ENCODE measurements at places on chromosomes 13 and 19.

GRCh38 chr19:50794074-50794875, 4.1 kb downstream of the ACP4 start:
- DNase-seq: no peak

GRCh38 chr19:782185-782877, 14.9 kb upstream of the PTBP1 start:
- peak; percentile 58 for DNase-seq

DNA sequence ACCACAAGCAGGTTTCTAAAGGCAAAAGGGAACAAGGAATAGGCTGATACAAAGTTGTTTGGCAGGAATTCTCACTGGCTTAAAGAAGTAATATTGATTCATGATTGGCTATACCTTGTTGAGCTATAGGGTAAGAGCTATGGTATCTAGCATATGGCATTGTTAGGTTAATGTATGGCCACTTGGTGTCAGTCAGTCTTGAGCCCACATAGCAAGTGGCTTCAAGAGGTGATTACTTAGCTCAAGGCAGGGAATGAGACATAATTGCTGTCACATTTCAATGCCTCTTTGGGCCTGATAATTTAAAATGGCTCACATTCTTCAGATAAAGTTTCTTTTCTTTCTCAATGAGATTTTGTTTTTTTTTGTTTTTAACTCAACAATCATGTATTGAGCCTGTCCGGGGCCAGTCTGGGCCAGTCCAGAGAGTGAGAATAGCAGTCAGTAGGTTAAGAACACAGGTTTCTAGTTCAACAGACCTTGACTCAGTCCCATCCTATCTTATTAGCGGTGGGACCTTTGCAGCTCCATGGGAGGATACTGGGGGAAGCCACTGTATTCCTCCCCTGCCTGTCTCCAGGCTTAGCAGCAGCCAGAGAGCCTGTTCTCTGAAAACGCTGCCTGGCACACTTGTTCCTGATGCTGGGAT, 45.8 kb upstream of the RCBTB2 start:
- DNase-seq: no peak

GRCh38 chr19:42066075-42066754, 3.8 kb downstream of the GRIK5 start:
- DNase-seq: peak; percentile 72

- DNase-seq: no peak
Observed at GRCh38 chr19:3358689-3359014, 7.7 kb upstream of the NFIC start.

GRCh38 chr19:17794731-17795494, at the start of gene B3GNT3:
Gene B3GNT3, plus strand, starts transcription at chr19:17795138. Its CDS starts 12,670 bp downstream, at chr19:17807808.
- no peak for DNase-seq

- DNase-seq: no peak
Observed at GRCh38 chr19:6952956-6953355, 65.6 kb downstream of the ADGRE1 start.

DNA sequence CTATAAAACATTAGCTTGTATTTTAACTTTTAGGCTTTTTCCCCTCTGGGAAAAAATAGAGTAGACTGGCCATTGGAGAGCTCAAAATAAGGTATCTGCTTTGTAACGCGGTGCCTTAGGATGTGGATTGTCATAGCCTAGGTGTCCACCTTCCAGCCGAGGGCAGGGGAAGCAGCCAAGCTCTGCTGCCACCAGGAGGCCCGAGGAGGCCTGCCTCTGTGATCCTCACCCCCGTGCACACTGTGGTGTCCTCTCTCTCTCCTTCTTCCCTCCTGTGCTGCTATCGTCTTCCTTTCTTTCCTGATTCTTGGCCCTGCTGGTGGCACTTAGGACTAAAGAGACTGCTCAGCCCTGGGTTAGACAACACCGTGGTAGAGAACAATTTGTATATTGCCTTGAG, 11.3 kb downstream of the HNRNPM start:
- DNase-seq: peak; percentile 37

DNA sequence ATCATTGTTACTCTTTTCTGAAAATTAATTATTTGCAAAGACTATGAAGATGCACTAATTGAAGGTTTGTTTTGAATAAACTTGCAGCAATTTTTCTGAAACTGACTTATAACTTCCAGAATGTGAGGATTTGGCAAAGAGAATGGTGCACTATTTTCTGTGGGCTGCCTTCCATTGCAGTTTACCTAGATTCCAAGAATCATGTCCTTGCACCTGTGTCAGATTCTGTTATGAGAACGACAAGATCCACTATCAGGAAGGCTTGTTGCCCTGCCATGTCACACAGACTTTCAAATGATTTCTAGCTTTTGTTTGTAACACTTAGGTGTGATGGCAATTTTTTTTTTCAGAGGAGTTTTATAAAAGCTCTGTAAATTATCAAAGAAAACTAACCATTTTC, 5.6 kb upstream of the SLAIN1 start:
- peak; percentile 53 for DNase-seq

DNA sequence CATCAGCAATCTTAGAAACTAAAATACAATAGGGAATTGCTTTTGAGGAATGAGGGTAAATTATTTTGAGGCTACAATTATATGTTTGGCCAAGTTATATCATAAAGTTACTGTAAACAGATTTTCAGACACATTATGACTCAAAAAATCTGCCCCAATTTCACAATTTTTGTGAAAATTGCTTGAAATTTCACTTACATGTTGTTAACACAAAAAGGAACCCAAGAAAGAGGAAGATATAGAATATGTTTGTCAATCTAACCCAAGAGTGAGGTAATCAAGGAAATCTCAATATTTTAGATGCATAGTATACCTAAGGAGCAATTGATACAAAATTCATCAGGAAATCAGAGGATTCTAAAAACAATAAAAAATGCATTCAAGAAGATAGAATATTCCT, 73.9 kb upstream of the FNDC3A start:
- DNase-seq: no peak

DNA sequence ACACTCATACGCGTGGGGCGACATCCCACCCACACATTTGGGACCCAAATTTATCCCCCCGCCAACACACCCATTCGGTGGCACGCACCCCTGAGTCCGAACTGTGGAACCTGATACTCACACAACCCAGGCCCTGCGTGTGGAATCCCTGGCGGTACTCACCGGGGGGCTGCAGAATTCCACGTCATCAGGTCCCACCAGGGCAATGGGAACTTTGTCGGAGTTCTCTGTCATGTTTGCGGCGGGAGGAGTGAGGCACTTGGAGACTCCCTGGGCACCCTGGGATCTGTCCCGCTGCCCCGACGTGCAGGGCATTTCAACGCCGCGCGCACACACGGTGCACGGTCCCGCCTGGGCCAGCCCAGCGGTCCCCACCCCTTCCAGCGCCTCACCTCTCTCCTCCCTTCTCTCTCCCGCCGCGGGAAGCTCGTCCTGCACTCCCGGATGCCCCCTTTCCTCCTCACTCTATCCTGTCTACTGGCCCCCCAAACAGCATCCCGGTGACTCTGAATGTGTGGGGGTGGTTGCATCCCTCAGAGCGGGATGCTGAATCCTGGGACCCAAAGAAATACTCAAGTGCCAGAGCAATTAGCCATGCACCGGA, at the start of gene CNMD:
Gene CNMD (minus strand): TSS at position 353 of the 604 bp plus-strand sequence. CDS start 119 bp downstream, at position 234.
- DNase-seq: no peak

DNA sequence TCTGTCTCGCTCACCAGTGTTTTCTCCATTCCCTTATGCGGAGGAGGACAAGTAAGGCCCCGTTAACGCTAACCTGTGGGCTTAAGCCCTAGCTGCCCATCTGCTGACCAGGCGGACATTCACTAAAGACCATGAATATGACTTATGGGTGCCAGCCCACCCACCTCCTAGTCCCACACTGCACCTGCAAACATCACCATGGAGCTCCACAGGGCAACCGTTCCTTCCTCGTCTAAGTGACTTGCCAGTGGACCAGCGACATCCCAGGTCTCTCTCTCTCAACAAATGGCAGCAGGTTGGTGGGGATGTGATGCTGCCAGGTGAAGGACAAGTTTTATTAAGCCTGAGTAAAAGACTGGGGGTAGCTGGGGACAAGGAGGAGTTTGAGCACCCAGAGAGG, 55.2 kb downstream of the CCDC70 start:
- DNase-seq: no peak

DNA sequence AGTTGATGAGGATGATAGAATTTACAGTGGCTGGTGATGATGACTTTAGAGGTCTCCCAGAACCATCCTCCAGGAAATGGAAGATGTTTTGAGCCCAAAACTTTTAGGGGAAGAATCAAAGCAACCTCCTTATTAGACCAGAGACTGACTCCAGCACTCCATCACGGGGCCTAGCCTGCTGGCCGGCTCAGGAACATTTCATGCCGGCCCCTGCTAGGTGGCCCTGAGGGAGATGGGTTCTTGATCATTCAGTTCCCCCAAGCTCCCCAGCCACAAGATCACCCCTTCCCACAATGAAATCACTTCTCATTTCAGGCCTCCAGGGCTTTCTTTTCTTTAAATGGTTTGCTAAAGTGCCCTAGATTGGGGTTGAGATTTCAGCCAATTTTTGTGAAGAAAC, 79.7 kb upstream of the SIAH3 start:
- DNase-seq: no peak

- no peak for DNase-seq
Observed at GRCh38 chr13:50188696-50189095, 173.5 kb downstream of the KCNRG start.

- DNase-seq: no peak
Observed at GRCh38 chr13:112521073-112521685, 66.8 kb downstream of the TUBGCP3 start.

DNA sequence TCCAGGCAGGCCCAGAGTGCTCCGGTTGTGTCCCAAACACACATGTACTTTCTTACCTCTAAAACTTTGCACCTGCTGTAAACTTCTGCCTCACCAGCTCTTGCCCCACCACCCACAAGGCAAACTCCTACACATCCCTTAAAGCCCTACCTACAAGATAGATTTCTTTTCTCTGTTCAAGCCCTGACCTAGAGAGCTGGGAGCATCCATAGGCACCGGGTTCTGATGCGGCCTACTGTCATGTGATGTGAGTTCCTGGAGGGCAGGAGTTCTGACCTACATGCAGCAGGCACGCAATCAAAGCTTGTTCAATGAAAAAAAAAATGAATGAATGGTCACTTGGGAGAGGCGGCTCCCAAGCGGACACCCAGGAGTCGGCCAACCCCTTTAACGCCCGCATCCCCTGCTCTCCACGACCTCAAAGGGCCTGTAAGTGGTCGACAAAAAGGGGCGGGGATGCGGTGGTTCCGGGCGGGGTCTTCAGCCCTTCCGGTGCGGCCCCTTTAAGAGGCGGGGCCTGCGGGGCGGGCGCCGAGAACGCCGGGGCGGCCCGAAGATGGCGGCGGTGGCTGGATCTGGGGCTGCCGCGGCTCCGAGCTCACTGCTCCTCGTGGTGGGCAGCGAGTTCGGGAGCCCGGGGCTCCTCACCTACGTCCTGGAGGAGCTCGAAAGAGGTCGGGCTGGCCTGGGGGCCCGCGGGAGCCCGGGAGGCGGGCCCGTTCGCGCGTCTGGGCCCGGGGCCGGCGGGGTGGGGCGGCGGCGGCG, at the start of gene MAP1S:
Gene MAP1S (plus strand): TSS at position 534 of the 765 bp plus-strand sequence. CDS start 23 bp downstream, at position 557.
- peak; percentile 62 for DNase-seq
